Panc1 (cell line): ENCODE measurements at places on chromosomes 4 and X. TPM values are rescaled to one million over a fixed set of nuclear protein-coding genes. Genes with fewer than 3 reads are reported as not detected.

ADH4 gene
- total RNA-seq = 0.10 TPM

EGFL6 gene
- total RNA-seq = not detected

SSX4B gene
- total RNA-seq = 0.15 TPM

ZFP92 gene
- total RNA-seq = 0.90 TPM

ADH1A gene
- not detected for total RNA-seq

DMD gene
- total RNA-seq = 2.2 TPM

TCEAL6 gene
- not detected for total RNA-seq

DNA sequence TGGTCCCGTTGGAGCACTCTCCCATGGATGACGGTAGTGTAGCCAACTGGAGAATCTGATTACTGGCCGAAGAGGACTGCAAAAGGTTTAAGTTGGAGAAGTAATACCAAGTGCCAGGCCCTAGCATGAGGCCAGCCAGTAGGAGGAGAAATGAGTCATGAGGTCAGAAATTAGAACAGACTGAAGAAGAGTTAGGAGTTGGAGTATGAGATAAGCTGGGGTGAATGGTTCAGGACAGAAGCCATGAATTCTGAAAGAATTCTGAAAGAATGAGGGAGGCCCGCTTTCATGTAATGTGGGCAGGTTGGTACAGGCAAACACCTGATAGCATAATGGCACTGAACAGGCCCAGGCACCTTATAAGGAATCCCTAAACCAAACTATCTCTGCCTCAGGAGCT, 18.4 kb upstream of the STK26 start:
- no peak for DNase-seq

GRCh38 chr4:55008166-55009056, 117.0 kb downstream of the KDR start:
- no peak for DNase-seq

- DNase-seq = no peak
These were observed 21.9 kb upstream of the SPON2 start for GRCh38 chr4:1194010-1194900.

- no peak for DNase-seq
These were observed 44.7 kb upstream of the AFAP1 start for GRCh38 chr4:7984286-7984925.

- DNase-seq = no peak
These were observed 372.1 kb downstream of the OPHN1 start for GRCh38 chrX:68061206-68061535.

- no peak for DNase-seq
These were observed 610.6 kb upstream of the DIPK2B start for GRCh38 chrX:45811326-45811725.

DNA sequence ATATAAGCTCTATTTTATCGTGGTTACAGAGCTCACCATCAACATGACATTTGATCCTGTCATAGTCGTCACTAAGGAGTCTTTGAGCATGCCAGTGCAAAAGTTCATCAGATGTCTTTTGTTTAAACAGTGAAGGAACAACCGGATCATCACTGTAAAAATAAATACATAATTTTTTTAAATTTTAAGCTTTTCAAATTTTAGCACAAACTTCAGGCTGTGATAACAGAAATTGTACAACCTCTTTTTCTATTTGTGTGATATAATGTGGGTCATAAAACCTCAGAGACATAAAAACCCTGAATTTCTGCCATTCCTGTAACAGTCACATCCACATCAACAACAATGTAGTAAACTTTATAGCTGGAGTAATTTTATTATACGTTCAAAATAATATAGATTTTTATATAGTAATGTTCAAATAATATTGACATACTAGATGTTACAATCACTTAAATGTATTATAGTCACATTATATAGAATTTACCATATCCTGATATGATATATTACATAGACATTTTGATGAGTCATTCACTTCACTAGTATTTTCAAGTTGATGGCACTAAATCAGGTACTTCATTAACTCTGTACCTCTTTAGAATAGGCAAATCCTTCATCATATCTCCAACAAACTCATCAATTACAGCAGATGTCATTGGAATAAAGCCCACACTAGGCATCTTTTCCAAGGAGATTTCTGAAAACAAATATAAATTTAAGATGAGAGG, 47.7 kb downstream of the DDX60L start:
- DNase-seq = no peak

GRCh38 chrX:70001708-70002341, 47.9 kb downstream of the AWAT2 start:
- no peak for DNase-seq

DNA sequence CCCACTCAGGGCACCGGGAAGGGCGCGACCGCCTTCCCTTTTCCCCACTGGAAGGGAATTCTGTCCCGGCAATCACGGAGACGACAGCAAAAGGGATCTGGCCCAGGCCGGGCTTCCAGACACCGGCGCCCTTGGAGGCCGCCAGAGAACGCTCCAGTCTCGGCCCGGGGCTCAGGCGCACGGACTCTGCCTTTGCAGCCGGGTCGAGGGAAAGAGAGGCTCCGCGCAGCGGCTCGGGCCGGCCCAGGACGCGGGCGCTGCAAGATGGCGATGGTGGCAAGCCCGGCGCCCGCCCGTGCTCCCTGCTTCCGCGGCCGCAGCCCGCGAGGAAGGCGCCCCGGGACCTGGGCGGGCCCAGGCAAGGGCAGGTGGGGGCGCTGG, 1.1 kb downstream of the CTBP1 start:
- no peak for DNase-seq

DNA sequence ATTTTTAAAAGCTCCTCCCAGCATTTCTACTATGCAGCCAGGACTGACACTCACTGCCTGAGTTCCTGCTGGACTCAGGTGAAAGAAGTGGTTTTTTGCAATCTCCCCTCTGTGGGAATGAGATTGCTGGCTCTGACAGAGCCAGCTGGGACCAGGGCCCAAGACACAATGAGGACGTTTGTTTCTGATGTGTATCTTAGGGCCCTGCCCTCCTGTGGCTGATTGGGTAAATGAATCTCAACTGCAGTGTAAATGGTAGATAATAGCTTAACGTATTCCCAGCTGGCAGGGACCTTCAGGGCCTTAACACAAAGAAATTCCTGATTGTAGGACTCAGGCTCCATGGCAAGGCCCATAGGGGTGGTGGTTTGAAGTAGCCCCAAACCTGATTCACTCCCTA, 85.8 kb upstream of the PRPS1 start:
- DNase-seq = no peak

GRCh38 chrX:18579495-18579894, 92.4 kb downstream of the RS1 start:
- DNase-seq = no peak

DNA sequence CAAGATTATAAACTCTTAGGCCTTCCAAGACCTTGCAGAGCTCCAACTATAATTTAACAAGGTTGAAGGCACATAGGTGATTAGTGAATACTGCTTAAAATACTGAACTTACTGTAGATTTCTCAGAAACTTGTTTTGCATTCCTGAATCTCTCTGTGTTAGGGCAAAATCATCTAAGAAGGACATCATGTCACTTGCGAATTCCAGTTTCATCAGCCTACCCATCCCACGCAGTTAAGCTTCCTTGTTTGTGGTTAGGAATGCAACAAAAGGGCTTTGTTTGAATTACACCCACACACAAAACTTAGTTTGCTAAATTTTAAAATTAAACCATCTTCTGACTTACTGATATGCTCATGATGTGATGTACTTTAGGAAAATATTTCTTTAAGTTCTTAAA, 174.0 kb downstream of the SOWAHB start:
- DNase-seq = no peak

DNA sequence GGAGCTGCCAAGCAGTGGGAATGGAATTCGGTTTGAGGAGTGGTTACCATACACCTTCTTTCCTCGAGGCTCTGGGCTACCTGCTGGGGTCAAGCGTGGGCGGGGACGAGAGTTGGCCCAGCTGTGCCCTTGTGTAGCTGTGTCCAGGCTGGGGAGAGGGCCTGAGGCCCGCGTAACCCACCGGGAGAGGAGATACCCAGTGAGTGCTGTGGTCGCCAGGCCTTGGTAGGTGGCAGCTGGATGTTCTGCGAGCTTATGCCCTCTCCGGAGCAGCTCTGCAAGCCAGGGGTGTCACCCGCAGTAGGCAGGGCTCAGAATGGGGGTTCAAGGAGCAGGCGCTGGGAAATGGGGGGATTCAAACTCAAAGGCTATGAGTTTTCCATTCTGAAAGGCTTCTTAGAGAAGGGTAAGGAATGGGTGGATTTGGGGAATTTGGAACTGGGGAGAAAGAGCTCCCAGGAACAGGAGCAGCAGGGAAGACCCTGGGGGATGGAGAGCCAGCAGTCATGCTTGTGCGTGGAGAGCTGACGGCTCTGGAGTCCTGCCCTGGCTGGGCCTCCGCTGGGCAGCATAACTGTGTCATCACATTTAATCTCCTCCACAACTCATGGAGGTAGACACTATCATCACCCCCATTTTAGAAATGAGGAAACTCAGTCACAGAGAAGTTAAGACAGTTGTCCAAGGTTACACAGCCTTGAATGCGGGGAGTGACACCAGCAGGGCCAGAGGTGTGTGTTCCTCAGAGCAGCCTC, 117.5 kb downstream of the SORCS2 start:
- no peak for DNase-seq

DNA sequence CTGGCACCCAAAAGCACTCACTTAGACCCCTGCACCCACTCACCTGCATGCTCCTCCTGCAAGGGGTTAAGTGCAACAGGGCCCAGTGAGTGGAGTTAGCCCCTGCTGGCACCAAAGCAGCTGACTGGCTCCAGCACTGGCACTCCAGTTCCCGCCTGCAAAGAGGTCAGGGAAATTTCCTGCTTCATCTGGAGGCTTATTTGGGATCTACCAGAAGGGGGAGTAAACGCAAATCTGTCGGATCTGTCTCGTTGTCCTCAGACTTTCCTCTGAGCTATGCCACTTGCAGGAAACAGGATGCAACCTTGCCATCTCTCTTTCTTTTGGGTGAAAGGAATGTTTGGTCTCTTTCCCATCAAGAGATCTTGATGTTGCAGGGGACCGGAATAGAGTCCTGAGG, 435.6 kb downstream of the PCDH10 start:
- DNase-seq = no peak

GRCh38 chrX:25020905-25021449, 5.2 kb upstream of the ARX start:
- DNase-seq = no peak

DNA sequence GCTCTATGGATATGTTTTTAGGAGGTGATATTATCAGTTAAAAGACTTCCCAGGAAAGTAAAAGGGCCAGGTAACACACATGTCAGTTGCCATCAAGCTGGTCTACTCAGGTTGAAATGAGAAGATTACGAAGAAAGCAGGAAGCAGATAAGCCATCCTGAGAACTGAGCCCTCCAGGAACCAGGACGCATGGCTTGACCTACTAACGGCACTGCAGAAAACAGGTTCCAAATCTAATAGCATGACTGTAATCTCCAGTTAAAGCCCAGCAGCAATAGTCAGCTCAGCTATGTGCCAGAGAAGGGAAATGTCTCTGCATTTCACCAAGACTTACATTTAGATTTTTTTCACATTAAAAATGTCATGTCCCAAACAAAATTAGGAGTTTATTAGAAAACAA, 77.9 kb downstream of the APBB2 start:
- DNase-seq = no peak
